CD8-positive, alpha-beta T cell (primary cell): ENCODE measurements at places on chromosomes 3 and 15.

GRCh38 chr3:25821746-25822573 lies 32.1 kb downstream of the OXSM start:
- no peak for DNase-seq

- DNase-seq: no peak
These were observed 111.2 kb downstream of the MYO5A start for GRCh38 chr15:52417521-52417920.

- no peak for DNase-seq
These were observed 33.9 kb downstream of the FSTL1 start for GRCh38 chr3:120416868-120417267.

GRCh38 chr3:141353652-141354495 lies 14.4 kb upstream of the ZBTB38 start:
- no peak for DNase-seq

- DNase-seq: no peak
These were observed 17.3 kb downstream of the PLS1 start for GRCh38 chr3:142613491-142613890.

DNA sequence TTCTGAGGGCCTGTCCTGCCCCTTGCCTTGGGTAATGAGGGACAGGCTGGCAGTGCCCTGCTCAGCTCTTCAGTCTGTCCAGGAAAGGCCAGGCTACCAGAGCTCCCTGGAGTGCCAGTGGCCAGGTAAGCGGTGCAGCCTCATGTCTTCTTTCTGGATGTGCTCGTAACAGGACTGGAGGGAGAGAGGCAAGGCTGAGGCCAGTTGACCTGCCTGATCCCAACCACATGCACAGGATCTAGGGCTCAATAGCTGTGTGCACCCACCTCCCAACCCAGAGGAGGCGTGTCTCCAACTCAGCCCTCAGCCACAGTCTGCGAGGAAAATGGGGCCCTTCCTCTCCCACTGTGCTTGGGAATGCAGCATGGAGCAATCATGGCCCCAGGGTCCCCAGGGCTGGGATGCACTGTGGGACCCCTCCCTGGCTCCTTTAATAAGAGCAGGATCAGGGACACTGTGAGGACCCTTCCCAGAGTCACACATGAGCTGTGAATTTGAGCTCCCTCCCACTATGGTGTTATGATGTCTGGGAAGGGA lies 22.5 kb downstream of the ALS2CL start:
- DNase-seq: no peak

DNA sequence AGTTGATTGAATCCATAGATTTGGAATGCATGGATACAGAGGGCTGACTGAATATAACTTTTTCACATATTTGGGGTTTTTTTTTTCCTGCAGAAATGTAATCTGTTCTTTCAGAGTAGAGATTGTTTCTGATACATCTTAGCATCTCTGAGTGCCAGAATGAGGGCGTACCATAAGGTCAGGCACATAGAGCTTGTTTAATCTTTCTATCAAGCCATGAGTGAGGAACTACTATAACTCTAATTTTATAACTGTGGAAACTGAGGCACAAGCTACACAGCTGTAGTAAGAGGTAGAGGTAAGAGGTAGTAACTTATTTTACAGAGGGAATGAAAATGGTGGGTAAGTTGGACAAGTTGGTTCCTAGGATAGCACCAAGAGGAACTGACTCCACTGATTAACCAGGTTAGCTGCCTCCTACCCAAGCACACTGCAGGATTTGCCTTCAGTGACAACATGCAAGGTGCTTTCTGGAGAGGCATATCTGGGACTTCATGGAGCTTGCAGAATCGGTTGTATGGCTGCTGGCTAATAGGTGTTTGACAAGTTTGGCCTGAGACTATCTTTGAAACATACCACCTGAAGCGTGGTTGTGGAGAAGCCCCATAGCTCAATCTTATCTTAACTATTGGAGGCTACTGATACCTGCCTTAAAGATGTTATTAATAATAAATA lies 23.5 kb upstream of the HACD2 start:
- no peak for DNase-seq

- no peak for DNase-seq
These were observed 463.6 kb upstream of the ALCAM start for GRCh38 chr3:104903064-104903463.

DNA sequence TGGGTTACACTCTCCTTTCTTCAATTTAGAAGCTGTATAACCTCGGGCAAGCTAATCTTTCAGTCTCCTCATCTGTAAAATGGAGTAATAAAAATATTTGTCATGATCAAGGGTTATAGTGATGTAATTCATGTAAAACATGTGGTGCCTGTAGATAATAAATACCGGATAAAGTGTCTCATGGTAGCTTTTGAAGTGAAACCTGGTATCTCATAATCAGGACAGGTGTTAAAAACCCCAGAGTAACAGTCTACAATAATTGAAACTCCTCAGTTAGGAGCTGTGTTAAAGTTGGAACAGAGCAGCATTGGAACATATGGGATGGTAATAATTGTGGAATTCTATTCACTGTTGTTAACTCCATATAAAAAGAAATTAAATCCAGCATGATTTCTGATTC lies 884 bp upstream of the KNL1 start:
- DNase-seq: no peak

GRCh38 chr15:71136793-71137518 lies 21.7 kb downstream of the THSD4 start:
- no peak for DNase-seq

DNA sequence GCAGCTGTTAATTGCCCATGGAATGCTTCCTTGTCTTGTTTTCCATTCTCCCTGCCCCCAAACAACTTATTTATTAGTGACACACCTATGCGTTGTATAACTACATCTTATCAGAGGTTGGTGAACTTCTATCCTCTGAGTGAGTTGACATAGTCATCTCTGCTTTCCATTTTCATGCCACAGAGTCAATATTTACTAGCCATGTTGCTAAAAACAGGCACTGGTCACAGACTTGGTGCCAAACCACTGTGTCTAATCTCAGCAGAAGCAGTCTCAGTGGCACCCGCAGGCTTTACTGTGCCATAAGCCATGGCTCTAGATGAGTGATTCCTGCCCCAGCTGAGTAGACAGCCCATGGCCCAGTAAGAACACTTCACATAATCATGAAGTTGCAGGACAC lies 26.5 kb downstream of the DAPK2 start:
- DNase-seq: no peak

DNA sequence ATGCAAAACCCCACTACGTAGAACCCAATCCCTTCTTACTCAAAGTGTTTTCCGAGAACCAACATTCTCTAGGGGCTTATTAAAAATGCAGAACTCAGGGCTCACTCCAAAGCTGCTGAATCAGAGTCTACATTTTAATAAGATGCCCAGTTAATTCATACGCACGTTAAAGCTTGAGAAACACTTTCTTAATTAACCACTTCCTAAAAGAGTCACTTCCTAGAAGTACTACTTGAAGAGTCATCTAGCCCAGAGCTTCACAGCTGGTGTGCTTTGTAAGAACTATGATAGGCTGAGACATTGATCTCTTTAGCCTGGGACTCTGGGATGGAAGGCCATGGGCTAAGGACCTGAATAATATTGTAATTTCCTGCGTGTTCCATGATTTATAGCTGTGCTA lies 9.0 kb downstream of the COL6A5 start:
- no peak for DNase-seq

DNA sequence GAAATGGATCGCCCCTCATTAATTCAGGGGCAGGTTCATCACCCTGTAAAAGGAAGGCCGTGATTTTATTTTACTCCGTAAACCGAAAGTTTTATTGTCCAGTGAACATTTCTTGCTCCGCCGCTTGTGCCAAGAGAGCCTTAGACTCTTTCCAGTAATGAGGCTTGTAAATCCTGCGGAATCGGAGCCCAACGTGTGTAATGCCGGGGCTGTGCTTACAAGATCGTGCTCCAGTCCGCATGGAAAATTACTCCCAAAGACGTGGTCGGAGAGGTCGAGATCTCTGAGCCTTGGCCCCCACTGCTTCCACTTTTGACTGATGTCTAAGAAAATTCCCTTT lies 649 bp upstream of the PLOD2 start:
- no peak for DNase-seq

DNA sequence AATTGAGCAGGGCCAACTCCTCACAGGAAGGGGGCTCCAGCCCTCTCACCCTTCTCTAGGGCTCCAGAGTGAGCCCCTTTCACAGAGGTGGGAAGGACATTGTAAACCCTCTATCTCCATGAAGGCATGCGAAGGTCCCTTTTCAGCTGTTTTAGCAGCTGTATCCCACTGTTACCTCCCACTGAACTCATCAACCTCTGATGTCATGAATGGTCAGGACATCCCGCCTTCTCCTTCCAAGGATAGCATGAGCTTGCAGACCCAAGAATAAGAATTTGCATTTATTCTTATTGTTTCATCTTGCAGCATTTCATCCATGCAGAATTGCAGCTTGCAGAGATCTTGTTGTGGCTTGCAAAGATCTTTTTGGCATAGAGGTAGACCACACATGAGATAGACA lies 24.3 kb upstream of the FGD5 start:
- DNase-seq: no peak

- no peak for DNase-seq
These were observed 90.1 kb downstream of the NEK10 start for GRCh38 chr3:27279123-27279522.

DNA sequence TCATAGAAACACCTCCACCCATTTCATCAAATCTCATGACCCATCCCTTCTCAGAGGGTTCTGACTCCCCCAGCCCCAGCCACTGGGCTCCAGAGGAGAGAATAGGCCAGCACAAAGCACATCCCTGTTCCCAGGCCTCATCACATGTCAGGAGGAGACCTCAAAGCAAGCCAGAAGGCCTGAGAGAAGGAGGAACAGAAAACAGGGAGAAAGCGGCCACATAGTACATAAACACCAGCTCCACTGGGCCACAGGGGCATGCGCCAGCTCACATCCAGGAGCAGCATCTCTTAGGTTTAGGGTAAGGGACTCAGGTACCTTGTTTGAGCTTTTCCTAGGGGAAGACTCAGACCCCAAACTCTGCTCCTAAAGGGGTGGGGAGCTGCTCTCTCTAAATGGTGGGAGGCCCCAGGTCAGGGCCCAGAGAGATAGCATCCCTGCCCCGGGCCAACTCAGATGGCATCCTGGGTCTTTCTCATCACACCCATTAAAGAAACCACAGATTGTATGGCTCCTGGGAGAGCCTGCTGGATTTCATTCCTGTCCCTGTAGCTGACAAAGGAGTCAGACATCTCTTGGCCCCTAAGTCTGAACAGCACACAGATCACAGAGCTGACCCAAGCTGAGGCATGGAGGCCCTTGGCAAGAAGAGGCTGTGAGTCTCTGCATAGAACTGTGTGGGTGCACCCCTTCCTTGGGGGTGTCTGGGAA lies 2.5 kb downstream of the SHF start:
- no peak for DNase-seq

GRCh38 chr15:38349251-38349650 lies 96.6 kb downstream of the SPRED1 start:
- no peak for DNase-seq

GRCh38 chr15:63669074-63669473 lies 71.9 kb downstream of the FBXL22 start:
- DNase-seq: no peak

GRCh38 chr3:126157083-126157768 lies 23.2 kb downstream of the ALDH1L1 start:
- no peak for DNase-seq

DNA sequence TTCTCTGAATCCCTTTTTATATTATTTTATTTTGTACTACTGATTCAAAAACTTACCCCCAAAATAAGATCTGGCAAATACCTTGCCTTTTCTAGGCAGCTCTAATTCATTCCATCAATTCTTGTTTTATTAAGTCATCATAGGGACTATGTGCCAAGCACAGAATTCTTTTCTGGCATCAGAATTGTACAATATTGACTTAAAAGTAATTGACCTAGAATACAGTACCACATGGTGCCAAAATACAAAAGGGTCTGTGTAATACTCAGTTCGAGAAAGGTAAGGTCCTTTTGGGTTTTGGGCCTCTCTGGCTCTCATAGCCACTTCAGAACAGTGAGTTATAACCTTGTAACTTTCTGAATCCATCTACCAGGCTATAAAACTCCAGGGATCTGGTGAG lies 46.2 kb downstream of the KBTBD8 start:
- no peak for DNase-seq

DNA sequence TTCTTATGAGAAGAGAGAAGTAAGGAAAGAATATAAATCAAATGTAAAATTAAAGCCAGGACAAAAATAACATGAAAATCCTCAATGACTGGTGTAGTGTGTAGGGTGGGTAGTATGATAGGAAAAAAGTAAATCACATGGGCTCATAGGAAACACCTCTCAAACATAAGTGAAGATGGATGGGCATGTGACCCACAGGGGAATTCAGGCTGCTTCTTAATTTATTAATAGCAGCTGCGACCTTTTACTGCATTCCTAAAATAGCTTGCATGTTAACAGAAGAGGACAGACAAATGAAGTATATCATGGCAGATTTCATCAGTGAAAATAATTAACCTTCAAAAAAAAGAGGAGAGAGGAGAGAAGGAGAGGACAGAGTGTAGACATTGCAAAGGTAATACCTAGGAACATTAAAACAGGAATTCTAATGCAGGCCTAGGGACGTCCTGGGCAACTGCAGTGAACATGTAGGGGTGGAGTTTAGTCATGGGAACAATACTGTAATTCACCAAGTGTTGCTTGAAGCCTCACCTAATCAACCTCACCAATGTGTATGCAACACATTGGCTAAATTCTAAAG lies 132.9 kb downstream of the KCNMB2 start:
- DNase-seq: no peak

DNA sequence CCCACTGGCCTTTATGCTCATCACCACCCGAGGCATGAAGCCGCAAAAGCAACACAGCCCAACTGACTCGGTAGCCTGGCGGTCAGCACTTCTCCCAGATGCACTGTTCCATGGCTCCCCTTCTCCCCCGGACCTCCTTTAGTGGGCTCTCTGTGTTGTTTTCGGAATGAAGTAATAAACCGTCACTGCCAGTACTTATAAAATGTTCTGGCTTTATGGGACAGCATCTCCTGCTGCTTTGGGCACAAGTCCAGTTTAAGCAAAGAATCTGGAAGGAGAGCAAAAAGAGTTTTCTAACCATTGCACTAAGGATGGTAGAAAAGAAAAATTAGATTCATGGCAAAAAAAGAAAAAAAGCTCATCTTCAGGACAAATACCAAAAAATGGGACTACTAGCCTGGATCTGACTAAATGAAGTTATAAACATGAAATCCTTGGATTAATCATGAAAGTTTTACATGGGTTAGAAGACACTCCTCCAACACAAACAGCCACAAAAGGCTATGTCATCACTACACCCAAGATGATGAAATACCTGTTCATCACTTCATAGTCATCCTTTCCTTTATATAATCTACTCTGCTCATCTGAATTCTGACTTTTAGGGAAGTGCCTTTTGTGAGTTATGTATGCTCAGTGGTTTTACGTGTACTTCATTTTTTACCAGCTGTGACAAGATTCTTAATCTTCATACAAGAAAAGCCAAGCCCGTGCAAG lies 89.5 kb upstream of the UBE2E2 start:
- no peak for DNase-seq
